ENCODE measurements at places on chromosomes 2 and 18.

GRCh38 chr18:22026889-22027288, 142.5 kb upstream of the GATA6 start:
- DNase-seq, result no peak

- no peak for DNase-seq
Observed at GRCh38 chr2:30798536-30798991, 8.7 kb downstream of the CAPN13 start.

DNA sequence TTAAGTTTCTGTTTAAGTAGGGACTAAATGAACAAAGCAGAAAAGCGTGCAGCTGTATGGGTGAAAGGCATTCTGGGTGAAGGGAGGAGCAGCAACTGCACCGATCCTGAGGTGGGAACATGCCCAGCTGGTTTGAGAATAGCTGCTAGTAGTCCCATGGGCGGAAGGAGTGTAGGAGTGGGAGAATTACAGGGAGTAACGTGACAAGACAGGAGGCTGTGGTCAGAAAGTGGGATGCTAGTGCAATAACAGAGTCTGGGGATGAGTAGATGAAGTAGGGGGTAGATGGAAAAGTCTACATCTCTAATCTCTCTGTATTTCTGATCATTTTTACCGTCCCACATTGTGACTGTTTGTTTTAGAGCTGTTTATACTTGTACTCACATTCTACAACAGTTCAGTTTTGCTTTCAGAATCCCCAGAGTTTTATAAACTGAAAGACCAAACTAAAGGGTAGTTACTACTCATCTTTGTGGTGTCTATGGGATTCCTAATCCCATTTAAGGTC, 118.9 kb downstream of the LCLAT1 start:
- DNase-seq, result peak; percentile 37

DNA sequence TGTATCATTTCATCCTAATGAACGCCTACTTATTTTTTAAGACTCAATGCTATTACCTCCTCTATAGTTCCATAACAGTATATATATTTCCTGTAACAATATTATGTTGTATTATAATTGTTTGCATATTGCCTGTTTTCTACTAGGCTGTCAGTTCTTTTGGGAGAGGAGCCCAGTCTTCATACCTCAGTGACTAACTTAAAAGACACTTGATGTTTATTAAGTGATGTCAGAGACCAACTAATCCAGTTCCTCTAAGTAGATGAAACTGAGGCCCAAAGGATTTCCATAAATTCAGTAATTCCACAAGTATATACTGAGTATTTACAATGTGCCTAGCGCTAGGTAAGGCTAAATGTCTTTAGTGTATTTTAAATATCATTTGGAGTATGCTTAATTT, 48.9 kb upstream of the AAK1 start:
- DNase-seq, result peak; percentile 80

DNA sequence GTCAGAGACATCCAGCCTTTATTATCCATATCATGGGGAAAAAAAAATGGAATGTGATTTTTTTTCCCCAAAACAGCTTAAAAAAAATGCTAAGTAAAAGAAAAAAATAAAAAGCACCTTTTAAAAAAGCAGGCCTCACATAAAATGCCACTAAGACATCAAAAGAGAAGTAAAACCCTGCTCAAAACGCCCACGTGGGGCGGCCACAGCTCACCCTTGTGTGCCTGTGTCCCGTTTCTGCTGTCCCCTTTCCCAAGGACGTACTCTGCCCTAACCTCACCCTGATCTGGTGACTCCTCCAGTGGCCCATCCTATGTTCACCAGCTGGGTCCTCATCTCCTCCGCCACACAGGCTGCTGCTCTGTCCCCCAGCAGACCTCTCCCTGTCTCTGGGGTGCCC, 125.4 kb downstream of the NEDD4L start:
- no peak for DNase-seq

GRCh38 chr2:70696142-70696541, 71.9 kb downstream of the ADD2 start:
- DNase-seq, result no peak

DNA sequence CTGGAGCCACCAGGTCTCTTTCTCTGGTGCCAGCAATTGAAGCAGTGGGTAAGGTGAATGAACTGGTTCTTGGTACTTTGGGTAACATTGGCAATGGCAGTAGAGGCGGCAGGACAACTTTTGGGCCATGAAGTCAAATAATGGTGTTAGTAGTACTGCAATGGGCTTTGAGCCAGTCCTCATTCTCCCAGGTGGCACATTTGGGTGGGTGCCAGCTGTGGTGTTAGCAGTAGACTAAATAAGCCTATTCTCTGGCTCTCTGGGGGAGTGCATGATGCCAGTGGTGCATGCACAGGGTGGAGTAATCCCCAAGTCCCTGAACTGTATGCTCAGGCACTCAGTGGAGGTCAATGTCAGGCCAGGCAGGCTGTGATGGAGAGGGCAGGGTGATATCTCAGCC, 120.2 kb upstream of the LRRTM4 start:
- DNase-seq, result no peak

DNA sequence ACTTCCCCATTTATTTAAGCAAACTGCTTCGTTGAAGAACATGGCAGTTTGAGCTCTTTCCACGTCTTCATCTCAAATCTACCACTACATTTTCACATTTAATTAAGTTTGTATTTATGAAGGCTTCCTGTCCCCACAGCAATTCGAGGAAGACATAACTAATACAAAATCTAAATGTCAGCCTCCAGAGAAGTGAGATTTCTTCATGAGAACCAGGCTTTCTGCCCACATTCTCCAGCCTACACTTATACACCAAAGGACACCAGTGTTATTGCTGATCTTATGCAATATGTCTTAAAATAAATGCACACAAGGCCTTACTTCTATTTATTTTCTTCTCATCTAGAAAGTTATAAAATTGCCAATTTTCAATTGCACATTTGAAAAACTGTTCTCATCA, 1209.3 kb upstream of the FAM98A start:
- no peak for DNase-seq

GRCh38 chr2:170165129-170165528, 12.8 kb upstream of the MYO3B start:
- DNase-seq, result no peak

DNA sequence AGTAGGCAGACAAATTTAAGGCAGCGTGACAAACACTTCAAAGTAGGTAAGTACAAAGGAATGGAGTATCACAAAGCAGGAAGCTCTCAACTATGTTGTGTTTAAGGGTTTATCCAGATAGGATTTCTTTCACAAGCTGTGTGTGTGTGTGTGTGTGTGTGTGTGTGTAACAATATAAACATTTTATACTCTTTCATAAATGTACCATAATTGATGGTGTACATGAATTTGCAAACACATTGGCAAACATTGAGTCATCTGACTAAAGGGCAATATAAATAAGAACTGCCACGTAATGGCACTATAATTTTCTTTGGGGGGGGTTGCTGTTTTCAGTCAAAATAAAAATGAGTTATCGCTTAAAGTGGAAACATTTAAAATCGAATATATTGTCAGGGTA, 1004.4 kb upstream of the DDX18 start:
- DNase-seq, result no peak

DNA sequence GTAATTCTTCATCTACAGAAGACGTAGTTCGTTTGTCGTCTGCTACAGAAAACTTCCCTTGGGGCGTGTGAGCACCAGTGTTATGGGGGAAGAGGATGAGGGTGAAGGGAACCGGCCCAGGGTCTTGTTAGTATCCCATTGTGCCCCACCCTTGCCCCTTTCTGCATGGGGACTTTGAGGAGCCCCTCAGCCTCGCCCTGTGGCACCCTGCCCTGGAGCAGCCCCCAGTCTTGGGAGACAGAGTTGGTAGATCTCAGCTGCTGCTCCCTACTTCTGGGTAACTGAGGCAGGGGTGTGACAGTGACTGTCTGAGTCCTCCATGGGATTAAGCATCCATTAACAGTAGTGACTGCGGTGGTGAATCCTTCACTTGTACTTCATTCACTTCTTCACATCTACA, 50.1 kb downstream of the RNF144A start:
- DNase-seq, result no peak

- DNase-seq, result no peak
Observed at GRCh38 chr2:136297312-136297711, 179.4 kb upstream of the CXCR4 start.

DNA sequence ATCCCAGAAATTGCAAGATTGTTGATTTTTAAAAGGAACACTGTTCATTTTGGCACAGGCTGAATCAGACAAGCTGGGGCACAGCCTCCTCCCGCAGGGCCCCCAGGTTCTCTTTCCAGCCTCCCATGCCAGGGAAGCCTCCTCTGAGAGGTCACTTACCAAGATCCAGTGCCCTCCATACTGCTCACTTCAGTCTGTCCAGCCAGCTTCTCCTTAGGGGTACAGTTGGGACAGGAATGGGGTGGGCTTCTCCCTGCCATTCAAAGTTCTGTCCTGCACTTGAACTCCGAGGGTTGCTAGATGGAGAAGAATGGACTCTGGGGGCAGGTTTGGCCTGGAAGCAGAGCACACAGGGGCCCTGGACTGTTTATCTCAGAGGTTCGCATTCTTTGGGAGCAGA, 7.5 kb upstream of the CYP26B1 start:
- no peak for DNase-seq

DNA sequence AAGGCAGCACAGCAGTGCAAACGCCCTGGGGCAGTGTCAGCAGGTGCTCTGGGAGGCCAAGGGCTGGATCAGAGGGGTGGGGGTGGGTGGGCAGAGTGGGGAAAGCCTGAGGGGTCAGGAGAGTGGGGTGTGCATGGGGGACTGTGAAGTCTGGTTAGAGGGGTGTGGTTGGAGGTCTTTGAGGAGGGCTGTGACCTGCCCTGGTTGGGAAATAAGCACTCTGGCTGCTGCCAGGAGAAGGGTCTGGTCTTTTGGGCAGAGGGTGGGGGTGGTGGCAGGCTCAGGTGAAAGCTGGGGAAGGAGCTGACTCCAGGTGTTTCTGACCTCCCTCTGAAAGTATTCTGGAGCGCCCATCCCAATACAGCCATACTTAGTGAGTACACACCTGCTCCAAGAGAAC, 4.2 kb downstream of the ALPI start:
- no peak for DNase-seq

- no peak for DNase-seq
Observed at GRCh38 chr2:121094845-121095244, 190.2 kb downstream of the TFCP2L1 start.

GRCh38 chr2:66869076-66869475, 434.2 kb downstream of the MEIS1 start:
- DNase-seq, result peak; percentile 60

GRCh38 chr2:64839844-64840243, 149.4 kb upstream of the SLC1A4 start:
- peak; percentile 31 for DNase-seq

DNA sequence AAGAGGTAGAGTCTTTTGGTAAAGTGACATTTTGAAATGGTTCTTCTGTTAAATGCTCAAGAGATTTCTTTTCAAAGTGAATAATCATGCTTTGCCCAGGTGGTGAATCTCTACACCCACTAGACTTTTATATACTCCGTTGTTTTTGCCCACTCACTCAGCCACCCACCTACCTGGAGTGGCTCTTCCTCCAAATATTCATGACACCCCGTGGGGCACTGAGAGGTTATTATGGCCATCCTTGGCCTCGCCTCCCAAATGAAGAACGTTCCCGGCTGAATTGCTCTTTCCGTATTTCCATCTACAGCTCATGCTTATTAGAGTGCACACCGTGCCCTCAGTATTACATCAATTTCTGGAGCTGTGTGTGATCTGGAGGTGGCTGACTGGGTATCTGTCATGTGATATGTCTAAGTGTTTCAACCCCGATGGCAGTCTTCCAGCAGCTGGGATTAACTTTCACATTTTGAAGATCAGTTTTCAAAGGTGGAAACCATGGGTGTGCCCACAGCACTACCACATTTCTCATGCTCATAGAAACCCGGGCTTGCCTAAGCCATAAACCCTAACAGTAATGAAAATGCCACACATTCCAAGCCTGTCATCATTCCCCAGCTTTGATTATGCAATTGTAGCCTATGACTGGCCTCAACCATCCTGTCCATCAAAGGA, 406.6 kb upstream of the MMADHC start:
- DNase-seq, result peak; percentile 83

DNA sequence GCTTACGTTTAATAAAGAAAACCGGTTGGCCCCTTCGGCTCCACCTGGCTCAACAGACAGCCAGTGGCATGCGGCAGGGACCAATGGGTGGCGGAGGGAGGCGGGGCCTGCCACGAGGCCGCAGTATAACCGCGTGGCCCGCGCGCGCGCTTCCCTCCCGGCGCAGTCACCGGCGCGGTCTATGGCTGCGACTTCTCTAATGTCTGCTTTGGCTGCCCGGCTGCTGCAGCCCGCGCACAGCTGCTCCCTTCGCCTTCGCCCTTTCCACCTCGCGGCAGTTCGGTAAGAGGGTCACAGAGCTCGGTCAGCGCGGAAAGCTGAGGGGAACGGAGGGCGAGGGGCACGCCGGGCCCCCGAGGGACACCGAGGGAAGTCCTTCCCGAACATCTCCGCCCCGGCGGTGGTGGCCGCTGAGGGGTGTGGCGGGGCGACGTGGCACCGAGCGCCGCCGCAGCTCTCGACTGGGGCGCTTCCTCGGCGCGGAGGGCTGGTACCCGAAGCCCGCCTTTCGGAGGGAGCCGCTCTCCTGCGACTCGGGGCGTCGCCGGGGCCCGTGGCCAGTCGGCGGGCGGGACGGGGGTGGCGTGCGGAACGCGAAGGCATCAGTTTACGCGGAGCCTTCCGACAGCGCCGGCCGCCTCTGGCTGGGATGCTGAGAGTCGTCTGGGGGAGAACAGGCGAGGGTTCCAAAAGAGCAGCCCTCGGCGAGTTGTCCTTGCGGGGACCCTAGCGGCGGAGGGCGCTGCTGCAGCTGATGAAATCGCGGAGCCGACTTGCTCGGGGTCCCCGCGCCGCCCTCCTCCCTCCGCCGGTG, at the start of gene MTHFD2:
Gene MTHFD2, plus strand, starts transcription at position 155 of the 814 bp plus-strand sequence. Its CDS starts 27 bp downstream, at position 182.
- peak; percentile 99 for DNase-seq

DNA sequence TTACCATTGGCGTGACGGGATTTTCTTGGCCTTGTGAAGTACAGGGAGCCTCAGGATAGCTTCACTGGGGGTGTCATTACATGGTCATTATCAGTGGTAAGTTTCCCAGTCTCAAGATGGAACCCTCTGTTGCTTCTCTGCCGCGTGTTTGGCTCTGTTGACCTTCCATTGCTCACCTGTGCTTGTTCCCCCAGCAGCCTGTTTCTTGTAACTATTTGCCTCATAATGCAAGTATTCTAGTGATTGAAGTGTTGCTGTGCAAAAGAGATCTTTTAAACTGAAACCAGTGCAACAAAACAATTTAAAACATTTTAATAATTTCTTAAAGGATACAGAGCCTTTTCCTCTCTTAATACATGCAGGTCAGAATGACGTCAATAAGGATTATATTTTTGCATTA, 24.6 kb downstream of the PRKCE start:
- no peak for DNase-seq

DNA sequence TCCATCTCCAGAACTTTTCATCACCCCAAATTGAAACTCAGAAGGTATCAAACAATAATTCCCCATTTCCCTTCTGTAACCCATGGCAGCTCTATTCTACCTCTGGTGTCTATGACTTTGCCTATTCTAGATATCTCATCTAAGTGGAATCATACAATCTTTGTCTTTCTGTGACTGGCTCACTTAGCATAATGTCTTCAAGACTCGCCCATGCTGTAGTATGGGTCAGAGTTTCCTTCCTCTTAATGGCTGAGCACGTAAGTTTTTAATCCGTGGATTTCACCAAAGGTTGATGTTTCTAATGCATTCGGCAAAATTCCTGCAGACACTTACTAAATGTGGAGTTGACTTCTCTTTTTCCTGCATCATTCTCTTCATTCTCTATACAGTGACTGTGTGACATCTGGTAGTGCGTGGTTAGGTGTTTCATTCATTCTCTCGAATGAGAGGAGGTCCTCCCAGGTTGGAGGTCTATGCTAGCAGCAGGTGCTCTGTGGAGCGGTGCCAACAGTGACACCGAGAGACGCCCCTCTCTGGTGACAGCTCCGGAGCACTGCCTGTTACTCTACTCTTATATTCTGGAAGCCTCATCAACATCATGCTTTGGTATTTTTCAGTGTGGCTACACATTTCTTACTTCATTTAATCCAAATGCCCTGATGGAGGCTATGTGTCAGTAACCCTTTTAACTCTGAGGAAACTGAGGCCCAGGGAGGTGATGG, 50.1 kb downstream of the ATOH8 start:
- no peak for DNase-seq

Measured in fibroblast of upper back skin (primary cell).